ENCODE measurements at places on chromosomes 12 and 14. TPM values are rescaled to one million over a fixed set of nuclear protein-coding genes. Genes with fewer than 3 reads are reported as not detected.

The FIGNL2 gene
- total RNA-seq, result not detected

The GNG2 gene
- 28.5 TPM for total RNA-seq

The NXPH4 gene
- not detected for total RNA-seq

The TEX52 gene
- total RNA-seq, result not detected

The ARHGEF25 gene
- total RNA-seq, result 140 TPM

The USP44 gene
- 1.8 TPM for total RNA-seq

The MIP gene
- total RNA-seq, result not detected

The DCAF5 gene
- total RNA-seq, result 38.8 TPM

The SERPINA6 gene
- not detected for total RNA-seq

The MPHOSPH9 gene
- 47.6 TPM for total RNA-seq

The TTC6 gene
- not detected for total RNA-seq

The VASH1 gene
- total RNA-seq, result 7.3 TPM

The RPGRIP1 gene
- 0.27 TPM for total RNA-seq

The WIF1 gene
- total RNA-seq, result not detected

The CELA1 gene
- not detected for total RNA-seq

The TSPAN11 gene
- total RNA-seq, result 11.1 TPM

The SLC38A6 gene
- total RNA-seq, result 21.4 TPM

The CLEC12A gene
- total RNA-seq, result not detected

The OR6C74 gene
- total RNA-seq, result not detected

The LAG3 gene
- total RNA-seq, result 6.9 TPM

The CCDC196 gene
- not detected for total RNA-seq

The PZP gene
- total RNA-seq, result not detected

The CDH24 gene
- total RNA-seq, result 7.5 TPM

Data from sigmoid colon (tissue), 7 donors.